ENCODE measurements at places on chromosomes 1 and 21.

- DNase-seq, result no peak
Observed at GRCh38 chr1:98458511-98459485, 202.7 kb upstream of the SNX7 start.

- no peak for DNase-seq
Observed at GRCh38 chr1:223853275-223853674, 7.5 kb upstream of the TP53BP2 start.

DNA sequence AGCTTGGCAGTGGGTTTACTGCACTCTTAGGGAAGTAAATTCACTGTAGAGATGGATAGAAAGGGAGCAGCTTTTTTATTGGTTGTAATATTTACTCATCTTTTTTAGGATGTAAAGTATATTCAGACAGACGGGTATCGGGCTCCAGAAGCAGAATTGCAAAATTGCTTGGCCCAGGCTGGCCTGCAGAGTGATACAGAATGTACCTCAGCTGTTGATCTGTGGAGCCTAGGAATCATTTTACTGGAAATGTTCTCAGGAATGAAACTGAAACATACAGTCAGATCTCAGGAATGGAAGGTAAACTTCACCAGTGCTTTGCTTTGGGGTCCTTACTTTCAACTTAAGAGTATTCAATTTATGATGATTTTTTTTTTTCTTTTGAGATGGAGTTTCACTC is 3.2 kb downstream of the UHMK1 start:
- no peak for DNase-seq

- DNase-seq, result no peak
Observed at GRCh38 chr1:47835409-47835808, 161.8 kb downstream of the TRABD2B start.

- no peak for DNase-seq
Observed at GRCh38 chr1:167737169-167737568, 15.4 kb downstream of the MPZL1 start.

DNA sequence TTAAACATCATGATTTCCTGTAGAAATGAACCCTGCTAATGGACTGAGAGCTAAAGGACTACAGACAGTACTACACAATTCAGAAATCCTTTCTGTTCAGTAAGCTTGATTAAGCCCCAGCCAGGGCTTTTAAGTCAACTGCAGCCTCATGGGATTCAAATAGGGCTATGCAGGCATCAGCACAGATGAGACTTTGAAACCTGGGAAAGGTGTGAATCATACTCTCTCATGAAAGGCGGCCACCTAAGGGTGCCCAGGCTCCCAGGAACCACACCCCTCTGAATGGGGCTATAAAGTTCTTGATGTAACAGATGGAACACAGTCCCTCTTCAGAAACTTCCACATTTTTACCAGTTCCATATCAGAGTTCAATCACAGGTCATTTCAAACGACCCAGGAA is 7.6 kb downstream of the SIPA1L2 start:
- DNase-seq, result no peak

DNA sequence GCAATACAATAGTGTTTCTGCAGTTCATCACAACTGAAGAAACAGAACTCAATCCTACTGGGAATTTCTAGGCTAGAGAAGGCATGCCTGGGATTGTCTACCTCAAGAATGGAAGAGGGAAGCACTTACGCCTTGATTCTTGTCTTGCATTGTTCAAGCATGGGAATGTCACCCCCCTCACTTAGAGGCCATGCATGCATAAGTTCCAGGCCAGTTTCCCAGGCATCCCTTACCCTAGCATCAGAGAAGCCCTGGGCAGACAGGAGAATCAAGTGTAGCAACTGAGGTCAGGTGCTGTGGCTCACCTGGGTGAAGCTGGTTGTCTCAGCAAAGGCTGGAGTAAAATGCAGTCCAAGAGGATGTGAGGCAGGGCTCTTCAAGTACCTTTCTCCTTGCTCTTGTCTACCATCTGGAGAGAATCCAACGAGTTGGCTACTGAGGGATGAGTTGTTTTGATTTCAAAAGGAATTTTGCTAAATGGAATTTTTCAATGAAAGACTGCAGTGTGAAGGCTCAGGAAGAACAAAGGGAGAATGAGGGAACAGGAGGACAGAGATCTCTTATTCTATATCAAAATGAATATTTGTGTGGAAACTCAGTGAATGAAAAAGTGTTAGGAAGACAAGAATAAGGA is 174.3 kb downstream of the NEK7 start:
- no peak for DNase-seq

DNA sequence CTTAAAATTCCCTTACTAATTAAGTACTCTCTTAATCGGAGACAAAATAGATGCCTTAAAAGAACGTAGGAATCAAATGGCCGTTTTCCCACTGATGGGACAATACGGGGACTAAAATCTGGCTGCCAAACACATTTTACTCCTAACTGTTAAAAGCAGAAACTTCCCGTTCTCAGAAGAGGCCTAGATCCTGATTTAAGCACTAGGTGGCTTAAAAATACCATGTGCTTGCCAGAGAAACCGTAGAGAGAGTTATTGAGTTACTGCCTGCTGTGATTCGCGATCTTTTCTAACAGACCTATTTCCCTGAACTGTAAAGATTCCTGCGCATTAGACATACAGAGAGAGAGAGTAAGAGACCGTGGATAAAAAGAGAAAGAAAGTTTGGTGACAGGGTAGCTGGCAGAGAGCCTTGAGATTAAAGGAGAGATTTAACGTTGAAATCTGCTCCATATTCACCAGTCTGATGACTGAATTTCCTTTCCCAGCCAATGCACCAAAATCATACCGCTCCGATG is 54.4 kb upstream of the STUM start:
- DNase-seq, result no peak

DNA sequence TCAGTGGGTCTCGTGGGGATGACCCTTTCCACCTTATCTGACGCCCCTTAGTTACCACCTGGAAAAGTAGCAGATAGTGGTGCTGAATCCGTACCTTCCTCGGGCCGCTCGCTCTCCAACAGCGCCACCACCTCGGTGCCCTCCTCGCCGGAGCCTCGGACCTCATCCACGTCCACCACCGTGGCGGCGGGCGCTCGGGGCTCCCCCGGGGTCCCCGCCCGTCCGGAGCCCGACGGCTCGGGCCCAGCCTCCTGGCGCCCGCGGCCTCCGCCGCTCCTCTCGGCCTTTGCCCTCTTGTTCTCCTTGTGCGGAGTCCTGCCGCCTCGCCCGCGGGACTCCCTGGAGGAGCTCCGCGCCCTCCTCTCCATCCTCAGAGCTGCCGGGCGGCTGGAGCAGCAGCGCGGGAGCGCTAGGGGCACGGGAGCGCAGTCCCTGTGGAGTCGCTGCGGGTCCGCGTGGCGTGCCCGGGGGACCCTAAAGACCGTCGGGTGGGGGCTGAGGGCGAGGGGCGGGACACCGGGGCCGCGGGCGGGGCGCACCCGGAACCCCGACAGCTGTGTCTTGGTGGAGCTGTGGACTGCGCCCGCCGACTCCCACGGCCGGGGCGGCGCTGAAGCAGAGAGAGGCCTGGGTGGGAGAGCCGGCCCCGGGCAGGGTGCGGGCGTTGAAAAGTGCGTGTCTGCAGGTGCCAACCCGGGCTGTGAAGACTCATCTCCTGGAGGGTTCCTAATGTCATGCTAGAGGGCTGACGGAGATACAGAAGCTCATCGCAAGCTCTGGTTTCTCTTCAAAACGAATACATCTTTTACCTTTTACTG is at the start of gene NPHS2:
TSS of gene NPHS2 (minus strand) at position 452 of the 818 bp plus-strand sequence. CDS start at position 368, 84 bp downstream.
- no peak for DNase-seq

GRCh38 chr1:220878191-220879075 is 810 bp upstream of the HLX start:
- no peak for DNase-seq

- no peak for DNase-seq
Observed at GRCh38 chr1:55214212-55214933, 791 bp downstream of the USP24 start.

DNA sequence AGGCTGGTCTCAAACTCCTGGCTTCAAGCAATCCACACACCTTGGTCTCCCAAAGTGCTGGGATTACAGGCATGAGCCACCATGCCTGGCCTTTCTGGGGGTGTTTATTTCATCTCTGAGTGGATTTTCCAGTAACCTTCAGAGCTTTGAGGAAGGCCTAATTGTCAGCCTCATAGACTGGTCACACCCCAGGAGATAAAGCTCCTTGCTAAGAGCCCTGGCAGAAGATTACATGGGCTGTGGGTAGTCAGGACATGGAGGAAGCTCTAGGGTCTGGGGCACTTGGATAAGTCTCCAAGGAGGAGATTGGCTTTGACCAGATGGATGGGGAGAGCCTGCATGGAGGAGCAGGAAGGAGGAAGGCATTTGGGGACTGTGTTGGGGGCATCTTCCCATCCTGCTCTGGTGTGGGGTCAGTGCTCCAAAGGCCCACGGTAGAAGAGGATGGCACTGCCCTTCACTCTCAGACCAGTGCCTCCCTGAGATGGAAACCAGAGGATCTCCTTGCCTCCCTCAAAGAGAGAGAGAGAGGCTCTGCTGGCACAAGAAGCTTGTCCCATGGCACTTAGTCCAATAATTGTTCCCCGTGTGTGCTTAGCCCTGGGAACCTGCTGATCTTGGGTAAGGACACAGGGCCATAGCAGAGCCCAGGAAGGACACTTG is 14.7 kb upstream of the GSTM4 start:
- DNase-seq, result no peak

GRCh38 chr1:24928689-24929397 is 1.2 kb downstream of the RUNX3 start:
- no peak for DNase-seq

GRCh38 chr1:85376356-85376755 is 88.6 kb downstream of the DDAH1 start:
- no peak for DNase-seq

GRCh38 chr21:33055991-33056390 is 13.9 kb upstream of the OLIG1 start:
- DNase-seq, result no peak

DNA sequence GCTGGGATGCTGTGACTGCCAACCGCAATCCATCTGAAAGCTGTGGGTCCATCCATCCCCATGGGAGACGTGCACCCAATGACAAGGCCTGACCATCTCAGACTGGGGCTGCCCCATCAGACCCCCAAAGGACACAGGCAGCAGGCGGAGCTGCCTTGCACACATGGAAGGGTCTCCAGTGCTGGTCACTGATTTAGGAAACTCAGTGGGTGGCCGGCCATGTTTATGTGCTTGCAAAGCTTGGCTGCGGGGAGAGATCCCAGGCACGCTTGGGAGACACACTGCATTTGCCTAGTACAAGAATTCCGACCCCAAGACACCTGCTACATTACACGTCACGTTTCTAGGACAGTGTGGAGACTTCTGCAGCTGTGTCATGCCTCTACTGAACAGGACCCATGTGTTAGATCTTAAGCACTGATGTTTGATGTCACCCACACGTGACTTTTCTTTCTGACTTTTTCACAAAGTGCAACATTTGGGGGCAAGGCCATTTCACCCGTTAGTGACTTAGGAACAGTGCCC is 181.4 kb downstream of the CLIC6 start:
- DNase-seq, result no peak

GRCh38 chr1:36132029-36132428 is 7.0 kb upstream of the COL8A2 start:
- no peak for DNase-seq

GRCh38 chr1:178877896-178878295 is 7.0 kb upstream of the ANGPTL1 start:
- DNase-seq, result no peak

GRCh38 chr1:202349206-202349928 is 868 bp downstream of the PPP1R12B start:
- no peak for DNase-seq

DNA sequence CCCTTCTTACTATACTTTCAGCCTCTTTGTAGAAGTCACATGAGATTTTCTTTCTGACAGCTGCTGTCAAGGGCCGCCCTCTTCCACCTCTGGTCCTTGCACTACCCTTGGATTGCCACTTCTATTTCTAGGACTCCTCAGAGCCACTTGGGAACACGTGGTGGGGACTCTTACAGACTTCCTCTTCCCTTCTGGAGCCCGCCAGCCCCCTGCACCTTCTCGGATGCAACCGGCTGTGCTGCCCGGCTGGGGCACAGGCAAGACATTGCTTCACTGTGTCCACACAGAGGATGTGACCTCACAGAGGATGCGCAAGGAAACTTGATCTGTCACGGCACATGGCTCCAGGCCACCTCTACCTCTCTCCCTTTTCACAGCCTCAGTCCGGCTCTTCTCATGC is 2.4 kb upstream of the IKBKE start:
- no peak for DNase-seq

DNA sequence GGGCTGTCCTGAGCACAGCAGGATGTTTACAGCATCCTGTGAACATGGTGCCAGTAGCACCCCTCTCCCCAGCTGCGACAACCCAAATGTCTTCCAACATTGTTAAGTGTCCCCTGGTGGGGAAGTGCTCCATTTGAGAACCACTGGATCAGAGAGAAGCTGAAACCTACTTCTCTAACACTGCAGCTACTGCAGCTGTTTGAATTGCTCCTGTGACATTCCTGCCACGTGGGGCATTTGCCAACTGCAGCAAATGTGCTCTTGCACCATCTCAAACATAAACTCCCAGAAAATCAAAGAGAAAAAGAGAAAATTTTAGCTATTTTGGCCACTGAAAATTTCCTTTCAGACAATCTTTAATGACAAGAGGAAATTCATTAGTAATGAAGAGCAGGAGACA is 11.0 kb downstream of the SLC2A5 start:
- DNase-seq, result no peak

DNA sequence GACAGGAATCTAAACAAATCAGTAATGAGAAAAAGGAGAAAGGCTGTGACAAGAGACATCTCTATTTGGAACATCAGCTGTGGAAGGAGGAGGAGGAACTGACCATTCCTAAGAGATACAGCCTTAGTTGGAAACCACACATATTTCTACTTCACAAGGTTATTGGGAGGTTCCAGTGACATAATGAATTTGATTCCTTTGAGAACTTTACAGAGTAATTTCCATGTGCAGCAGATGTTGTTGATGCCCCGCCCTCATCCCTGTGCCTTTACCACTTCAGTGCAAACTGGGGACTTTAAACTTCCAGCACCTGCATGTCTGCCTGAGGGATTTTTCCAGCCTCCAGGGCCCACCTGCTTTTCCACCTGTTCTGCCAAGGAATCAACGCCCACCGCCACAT is 9.3 kb upstream of the ST6GALNAC5 start:
- DNase-seq, result no peak

DNA sequence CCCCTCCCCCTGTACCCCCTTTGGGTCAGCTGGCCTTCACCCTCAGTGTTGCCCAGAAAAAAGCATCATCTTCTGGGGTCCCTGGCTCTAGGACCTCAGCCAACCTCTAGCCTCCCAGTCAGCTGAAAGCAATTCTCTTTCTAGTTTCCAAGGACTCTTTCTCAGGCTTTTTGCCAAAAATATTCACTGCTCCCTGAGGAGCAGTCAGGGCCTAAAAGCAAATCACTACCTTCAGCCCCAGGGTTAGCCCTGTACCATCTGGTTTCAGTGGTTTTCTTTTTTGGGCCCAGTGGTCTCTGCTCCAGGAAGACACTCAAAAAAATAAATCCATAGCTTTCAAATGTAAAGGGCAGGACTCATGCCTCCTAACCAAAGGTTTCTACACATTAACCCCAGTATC is 3.1 kb upstream of the LMOD1 start:
- DNase-seq, result no peak

GRCh38 chr1:214823311-214824117 is 220.5 kb downstream of the CENPF start:
- no peak for DNase-seq

Data from stimulated activated CD4-positive, alpha-beta T cell treated with anti-CD3 and anti-CD28 coated beads, Interleukin-1b, Interleukin-23, amount 100 ng/mL, for 1 hour (primary cell).